T-helper 2 cell treated with Interferon-gamma antibody and Interleukin-4, amounts not matched to agents 100 ng/mL and 5 ng/mL, for 36 hours (primary cell): ENCODE measurements at places on chromosomes 5 and 9. TPM values are rescaled to one million over a fixed set of nuclear protein-coding genes. Genes with fewer than 3 reads are reported as not detected.

The TRIM7 gene
- 0.66 and 1.0 TPM in 2 replicates for total RNA-seq

The GFRA3 gene
- total RNA-seq = not detected in 2 replicates

The ABO gene
- 2.0 and 3.2 TPM in 2 replicates for total RNA-seq

The SV2C gene
- 0.02 TPM in 2 replicates for total RNA-seq

The SIMC1 gene
- total RNA-seq = 30.4 and 31.8 TPM in 2 replicates

The SYK gene
- total RNA-seq = 0.18 and 0.45 TPM in 2 replicates

The NSA2 gene
- total RNA-seq = 71.9 and 72.4 TPM in 2 replicates

The PIP5K1B gene
- total RNA-seq = 6.4 and 7.0 TPM in 2 replicates

The LCN9 gene
- not detected in 2 replicates for total RNA-seq

The PAEP gene
- not detected in 2 replicates for total RNA-seq

The TRIP13 gene
- total RNA-seq = 35.7 and 36.8 TPM in 2 replicates

The ITK gene
- 184 and 197 TPM in 2 replicates for total RNA-seq

The ADAMTS13 gene
- total RNA-seq = 2.3 TPM in 2 replicates

The PTPRD gene
- total RNA-seq = not detected in 2 replicates

The FLT4 gene
- total RNA-seq = 0.95 and 1.4 TPM in 2 replicates

The IFNE gene
- not detected in 2 replicates for total RNA-seq

The PRR16 gene
- total RNA-seq = not detected in 2 replicates

The ORM2 gene
- total RNA-seq = not detected in 2 replicates

The NR4A3 gene
- total RNA-seq = 2.3 and 2.8 TPM in 2 replicates

The MAN1B1 gene
- 48.7 and 55.1 TPM in 2 replicates for total RNA-seq

The SNCAIP gene
- total RNA-seq = not detected in 2 replicates

The IFNA13 gene
- not detected in 2 replicates for total RNA-seq

The NUTM2F gene
- not detected in 2 replicates for total RNA-seq

The PCDHA13 gene
- total RNA-seq = not detected in 2 replicates

The MORN5 gene
- total RNA-seq = not detected in 2 replicates

The ZMAT2 gene
- 56.7 and 57.6 TPM in 2 replicates for total RNA-seq

The PFN3 gene
- not detected in 2 replicates for total RNA-seq

The RABEPK gene
- total RNA-seq = 19.2 and 19.8 TPM in 2 replicates

The FGF10 gene
- not detected in 2 replicates for total RNA-seq

The FGF18 gene
- total RNA-seq = 0.20 TPM in 1 of 2 replicates, not detected in the other

The LURAP1L gene
- not detected in 2 replicates for total RNA-seq

The ADRB2 gene
- 0.34 and 0.70 TPM in 2 replicates for total RNA-seq

The GABRB2 gene
- not detected in 2 replicates for total RNA-seq
